Psoas muscle (tissue), 8 donors: ENCODE measurements at places on chromosomes 4 and X.
A peak's percentile ranks its signal among the peaks of the same experiment; 100 is the strongest.

DNA sequence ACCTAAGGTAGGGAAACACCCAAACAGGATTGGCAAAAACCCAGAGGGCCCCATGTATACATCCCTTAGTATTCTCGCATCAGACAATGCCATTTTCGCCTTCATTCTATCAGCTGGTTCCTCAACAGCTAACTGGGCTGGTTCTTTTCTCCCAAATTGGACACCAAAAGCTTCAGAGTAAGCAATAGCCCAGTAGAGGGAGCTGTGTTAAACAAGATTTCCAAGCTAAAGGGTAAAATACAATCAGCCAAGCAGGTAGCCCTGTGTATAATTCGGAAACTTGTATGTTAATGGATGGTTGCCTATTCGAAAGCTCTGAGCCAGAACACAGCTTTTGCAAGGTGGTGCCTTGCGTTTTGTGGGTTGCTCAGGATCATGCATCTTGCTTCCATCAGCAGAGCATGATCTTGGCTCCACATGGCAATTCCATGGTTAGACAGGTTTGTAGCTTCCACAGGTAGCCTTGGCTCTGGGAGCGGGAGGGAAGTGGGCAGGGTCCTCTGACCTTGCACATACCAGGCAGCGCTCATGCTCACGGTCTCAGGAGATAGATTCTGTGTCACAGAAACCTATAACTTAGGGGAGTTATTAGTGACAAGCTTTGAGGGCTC lies 115.2 kb upstream of the LNX1 start:
- no peak for DNase-seq

DNA sequence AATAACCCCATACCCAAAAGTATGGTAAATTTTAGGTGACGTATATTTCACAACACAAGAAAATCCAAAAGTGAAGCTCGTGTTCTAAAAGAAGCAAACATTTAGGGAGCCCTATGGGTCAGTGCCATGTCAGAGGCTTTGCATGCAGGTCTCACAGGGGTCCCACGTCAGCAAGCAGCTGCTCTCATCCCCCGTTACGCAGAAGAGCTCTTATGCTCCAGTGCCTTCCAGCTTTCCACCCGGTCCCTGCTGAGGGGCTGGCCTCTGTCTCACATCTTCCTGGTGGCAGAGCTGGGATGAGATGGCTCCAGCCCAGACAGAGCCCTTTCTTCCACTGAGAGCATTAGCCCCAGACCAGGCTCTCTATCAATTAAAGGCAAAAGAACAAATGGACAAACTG lies 82.0 kb downstream of the IRF2 start:
- no peak for DNase-seq

DNA sequence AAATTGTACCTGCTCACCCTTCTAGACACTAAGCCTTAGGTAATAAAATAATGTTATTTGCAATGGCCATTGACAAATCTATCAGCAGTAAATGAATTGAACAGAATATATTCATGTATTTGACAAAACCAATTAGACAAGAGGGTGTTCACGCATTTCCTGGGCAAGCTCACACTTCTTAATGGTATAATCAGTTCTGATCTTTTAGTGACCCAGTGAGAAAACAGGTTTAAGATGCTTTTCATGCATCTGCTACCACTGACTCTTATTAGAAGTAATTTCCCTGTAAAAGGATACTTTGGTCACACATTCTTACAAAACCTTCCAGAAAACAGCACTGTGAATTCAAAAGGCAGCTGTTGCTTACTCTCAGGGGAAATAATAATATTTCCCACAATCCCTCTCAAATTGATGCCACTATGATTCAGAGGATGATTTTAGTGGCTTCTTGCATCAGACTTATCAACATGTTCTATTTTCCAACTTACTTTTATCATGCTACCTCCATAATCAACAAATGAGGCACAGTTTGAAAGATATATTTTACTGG lies 313.9 kb upstream of the NWD2 start:
- no peak for DNase-seq

DNA sequence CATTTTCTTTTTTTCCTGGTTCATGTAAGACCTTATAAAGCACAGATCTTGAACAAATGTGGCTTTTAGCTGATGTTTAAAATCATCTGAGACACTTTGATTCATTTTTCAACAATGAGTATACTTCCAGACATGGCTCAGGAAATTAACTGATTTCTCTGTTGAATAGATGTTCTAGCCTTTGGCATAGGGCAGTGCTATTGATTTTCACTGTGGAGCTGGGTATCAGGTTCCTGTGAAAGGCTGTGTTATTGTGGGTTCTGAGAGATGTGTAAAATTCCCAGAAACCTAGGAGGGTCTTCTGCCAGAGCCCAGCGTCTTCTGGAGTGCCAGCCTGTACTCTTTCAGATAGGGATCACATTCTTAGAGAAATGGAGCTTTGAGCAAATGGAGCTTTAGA lies 278.9 kb downstream of the EPHA5 start:
- DNase-seq, result no peak

DNA sequence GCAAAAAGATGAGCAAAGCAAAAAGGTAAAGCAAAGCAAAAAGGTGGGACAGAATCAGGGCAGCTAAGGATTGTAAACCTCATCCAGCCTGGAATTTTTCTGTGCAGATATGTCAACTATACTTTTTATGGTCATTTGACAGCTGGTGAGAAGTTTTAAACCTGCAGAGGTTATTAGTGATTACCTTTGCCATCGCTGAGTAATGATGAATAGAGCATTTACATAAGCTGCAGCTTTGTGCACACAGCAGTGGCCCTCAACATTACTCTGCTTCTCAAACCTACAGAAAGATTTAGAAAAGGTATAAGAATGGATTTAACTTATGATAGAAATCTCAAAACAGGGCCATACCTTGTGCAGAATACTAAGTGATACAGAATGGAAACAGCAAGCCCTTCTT lies 54.5 kb upstream of the C4orf54 start:
- no peak for DNase-seq

DNA sequence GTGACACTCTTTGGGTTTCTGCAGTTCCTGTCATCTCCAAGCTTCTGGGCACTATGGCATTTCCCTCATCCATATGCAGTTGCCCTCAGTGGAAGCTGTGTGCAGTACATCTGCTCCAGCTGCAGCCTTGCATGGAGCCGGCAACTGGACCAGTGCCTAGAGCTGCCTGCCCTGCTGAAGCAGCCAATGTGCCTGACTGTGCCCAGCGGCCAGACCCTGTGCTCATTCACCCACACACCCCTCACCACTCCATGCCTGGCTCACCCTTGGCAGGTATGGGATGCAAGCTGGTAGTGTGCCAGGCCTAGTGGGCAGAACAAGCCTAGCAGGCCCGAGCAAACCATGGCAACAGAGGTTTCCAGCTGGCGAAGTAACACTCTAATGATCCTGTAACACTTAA lies 370.8 kb downstream of the FSTL5 start:
- DNase-seq, result no peak

DNA sequence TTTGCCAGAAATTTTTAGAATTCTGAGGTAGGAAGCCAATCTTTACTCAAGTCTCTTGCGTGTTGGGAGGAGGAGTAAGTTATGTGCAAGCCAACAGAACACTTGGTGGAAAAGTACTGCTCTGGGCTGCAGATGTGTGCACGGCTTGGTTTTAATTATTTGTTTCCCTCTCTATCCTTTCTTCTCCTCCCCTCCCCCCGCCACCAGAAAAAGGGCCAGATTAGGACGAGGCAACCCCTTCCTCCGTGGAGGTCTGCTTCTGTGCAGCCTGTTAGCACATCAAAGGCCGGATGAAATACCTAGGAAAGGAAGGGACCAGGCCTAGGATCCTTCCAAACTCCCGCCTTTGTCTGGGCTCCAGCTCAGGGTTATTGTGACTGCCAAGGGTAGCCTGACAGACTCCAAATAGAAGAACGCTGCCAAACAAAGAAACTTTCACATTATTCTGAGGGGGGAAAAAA lies 1.0 kb upstream of the PGRMC1 start:
- DNase-seq, result no peak

- no peak for DNase-seq
Measured at GRCh38 chr4:142558851-142559250, 287.2 kb downstream of the INPP4B start.

- DNase-seq, result no peak
Measured at GRCh38 chr4:73988061-73988460, at the start of gene PPBP. PPBP (minus strand) TSS chr4:73988190; CDS start chr4:73988103, 87 bp downstream.

- DNase-seq, result no peak
Measured at GRCh38 chr4:116839826-116840225, 245.6 kb downstream of the TRAM1L1 start.

DNA sequence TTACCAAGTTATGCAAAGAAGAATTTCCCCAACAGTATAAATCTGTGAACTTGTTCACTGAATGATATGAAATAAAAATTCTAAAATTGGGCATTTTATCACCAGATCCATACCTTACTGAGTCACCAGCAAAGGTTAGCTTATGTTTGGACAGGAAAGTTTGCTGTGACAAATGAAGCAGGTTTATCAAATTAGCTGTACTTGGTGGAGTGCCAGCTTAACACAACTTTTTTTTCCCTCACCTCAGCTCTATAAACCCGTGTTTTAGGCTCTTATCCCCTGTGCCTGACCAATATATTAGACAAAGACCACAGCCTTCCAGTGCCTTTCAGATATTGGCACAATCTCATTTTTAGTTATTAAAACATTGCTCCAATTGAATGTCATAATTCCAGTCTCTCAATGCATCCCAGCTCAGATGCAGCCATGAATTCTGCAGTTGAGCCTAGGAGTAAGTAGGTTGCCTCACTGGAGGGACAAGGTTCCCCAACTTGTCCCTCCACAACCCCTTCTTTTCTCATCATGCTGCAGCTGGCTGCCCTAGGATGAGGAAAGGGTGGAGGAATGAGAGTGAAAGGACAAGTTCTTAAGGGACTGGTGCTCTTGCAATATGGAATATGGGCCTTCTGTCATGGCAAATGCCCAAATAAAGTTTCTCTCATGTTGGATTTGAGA lies 27.0 kb upstream of the PDGFC start:
- no peak for DNase-seq

DNA sequence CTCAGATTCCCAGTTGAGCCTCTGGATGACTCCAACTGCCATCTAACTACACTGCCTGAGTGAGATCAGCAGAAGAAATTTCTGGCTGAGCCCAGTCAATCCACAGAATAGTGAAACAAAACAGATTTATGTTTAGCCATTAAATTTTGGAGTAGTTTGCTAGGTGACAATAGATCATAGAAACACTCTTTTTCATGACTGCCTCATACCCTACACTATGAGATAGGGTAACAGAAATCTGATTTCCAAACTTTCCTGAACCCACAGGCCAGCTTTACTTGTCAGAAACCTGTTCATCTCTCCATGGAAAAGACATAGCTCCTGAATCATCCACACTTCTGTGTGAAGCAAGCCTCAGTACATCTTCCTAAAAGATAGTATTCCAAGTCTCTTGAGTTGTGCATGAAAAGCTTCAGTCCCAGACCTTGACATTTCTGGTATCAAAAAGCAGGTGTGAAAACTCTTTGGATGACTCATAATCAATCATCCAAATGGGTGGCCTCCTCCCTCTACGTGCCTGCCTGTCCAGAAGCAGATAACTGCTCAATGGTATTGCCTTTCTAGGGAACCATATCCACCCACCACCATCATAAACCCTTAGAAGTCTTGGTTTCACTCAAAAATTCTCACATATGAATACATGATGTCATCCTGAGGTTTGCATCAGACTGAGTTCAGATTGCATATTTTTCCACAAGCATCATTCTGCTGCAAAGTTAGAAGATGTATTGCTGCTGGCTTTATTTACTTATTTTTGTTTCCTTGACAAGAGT lies 47.5 kb upstream of the RAP2C start:
- no peak for DNase-seq

DNA sequence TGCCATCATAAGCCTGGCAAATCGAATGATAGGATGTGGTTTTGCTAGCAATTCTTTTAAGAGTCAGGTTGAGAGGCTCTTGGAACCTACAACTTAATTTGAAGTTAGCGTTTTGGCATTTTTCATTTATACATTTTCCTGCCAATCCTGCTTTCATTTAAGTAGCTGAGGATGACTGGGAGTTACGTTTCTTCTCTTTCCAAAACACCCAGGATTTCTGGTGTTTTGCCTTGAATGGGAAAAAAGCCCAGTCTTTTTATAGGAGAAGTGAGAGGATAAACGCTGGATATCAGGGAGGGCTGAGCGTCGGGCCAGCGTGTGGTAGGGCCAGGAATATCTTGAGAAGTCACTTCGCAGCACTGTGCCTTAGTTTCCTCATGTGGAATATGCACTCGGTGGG lies 174.2 kb upstream of the HAND2 start:
- DNase-seq, result no peak

DNA sequence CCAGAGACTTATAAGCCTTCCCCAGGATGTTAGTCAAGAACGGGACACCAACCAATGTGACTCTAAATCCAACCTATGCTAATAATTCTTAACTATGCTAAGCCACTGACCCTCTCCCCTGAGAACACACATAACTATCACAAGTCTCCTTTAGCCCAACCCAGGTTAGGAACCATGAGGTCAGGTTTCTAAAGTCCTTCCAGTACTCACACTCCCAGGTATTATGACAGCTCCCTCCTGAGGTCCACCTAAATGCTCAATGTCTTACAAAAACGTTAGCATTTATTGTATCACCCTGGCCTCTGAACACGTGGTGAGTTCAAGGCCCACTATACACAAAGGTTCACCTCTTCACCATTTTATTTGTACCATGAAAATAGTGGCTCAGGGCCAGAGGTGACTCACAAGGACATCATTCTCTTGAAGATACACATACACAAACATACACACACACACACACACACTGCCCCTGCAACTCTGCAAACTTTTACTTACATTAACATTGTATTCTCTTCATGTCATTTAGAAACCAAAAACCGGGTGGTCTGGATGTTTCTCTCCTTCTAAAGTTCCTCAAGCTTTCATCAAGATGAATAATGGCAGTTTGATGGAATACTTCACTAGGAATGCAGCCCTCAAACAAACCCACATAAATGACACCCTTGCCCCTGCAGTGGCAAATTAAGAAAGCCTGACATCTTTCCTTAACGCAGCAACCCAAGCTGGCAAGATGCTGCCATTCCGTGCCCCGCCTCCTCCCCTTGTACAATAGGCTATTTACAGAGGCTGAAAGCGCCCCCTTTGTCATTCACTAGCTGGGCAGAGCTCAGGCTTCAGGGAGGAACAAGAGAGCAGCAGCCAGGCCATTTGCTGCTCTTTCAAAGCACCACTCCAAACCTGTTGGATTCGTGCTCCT lies 17.7 kb downstream of the ACSL1 start:
- peak; percentile 72 for DNase-seq

DNA sequence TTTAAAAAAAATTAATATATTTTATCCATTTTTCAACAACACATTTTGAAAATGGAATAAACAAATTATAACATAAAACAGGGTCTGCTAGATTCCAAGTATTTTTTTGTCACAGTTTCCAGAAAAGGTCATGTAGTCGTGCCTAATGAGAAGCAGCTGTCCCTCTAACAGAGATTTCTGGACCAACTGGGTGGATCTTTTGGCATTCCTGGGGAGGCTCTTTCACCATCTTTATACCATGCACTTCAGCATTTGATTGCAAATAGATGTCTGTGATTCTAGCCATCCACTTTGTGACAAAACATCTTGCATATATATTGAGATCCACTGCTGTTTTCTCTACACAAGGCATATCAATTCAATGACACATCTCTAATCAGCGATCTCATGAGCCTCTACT lies 210.7 kb upstream of the LDB2 start:
- DNase-seq, result no peak

- no peak for DNase-seq
Measured at GRCh38 chr4:112736718-112737135, 99.8 kb downstream of the LARP7 start.
